Stimulated activated CD8-positive, alpha-beta memory T cell treated with anti-CD3 and anti-CD28 coated beads, Interleukin-4, amount 100 ng/mL, for 1 hour (primary cell): ENCODE measurements at places on chromosomes 11 and 22.

DNA sequence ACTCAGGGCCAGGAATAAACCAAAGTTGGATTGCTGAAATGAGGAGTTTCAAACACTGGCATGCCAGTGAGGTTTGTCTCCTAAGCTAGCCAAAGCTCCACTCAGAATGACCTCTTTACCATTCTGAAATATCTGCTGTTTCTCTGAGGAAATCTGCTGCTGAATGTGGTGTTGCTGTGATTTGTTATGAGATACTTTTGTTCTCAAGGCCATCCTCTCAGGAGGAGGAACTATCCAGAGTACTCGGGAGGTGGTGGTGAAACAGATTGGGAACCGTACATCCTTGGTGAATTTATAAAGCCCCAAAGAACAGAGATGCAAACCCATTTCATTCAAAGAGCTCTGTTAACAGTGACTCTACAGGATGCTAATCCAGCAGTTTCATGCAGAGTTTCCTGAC, 50.5 kb downstream of the BDNF start:
- no peak for DNase-seq

DNA sequence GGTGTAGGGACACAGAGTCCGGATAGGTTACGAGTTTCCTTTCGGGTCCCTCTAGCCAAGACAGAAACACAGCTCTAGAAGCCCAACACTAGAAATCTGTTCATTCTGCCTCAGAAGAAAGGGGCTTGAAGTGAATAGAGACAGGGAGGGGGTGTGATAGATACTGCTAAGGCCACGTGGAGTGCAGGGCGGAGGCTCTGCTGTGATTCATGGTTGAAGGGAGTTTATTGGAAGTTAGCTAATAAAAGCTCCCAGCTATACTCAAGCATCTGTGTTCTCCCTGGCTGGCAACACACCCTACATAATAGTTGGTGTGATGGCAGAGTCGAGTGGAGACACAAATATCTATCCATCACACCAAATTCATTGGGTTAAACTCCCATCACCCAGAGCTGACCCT, 337.4 kb downstream of the CADM1 start:
- no peak for DNase-seq

DNA sequence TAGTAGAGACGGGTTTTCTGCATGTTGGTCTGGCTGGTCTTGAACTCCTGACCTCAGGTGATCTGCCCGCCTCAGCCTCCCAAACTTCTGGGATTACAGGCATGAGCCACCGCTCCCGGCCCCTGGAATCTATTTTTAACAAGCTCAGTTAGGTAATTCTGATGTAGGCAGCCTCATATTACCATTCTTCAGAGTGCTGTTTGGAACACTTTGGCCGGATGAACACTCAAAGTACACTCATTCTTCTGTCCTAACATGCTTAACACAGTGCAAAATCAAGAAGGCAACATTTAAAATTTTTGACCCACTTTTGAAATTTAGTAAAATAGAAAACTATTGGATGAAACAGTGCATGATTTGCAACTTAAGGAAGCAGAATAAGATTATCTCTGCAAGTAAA, 586.7 kb upstream of the CHORDC1 start:
- no peak for DNase-seq

DNA sequence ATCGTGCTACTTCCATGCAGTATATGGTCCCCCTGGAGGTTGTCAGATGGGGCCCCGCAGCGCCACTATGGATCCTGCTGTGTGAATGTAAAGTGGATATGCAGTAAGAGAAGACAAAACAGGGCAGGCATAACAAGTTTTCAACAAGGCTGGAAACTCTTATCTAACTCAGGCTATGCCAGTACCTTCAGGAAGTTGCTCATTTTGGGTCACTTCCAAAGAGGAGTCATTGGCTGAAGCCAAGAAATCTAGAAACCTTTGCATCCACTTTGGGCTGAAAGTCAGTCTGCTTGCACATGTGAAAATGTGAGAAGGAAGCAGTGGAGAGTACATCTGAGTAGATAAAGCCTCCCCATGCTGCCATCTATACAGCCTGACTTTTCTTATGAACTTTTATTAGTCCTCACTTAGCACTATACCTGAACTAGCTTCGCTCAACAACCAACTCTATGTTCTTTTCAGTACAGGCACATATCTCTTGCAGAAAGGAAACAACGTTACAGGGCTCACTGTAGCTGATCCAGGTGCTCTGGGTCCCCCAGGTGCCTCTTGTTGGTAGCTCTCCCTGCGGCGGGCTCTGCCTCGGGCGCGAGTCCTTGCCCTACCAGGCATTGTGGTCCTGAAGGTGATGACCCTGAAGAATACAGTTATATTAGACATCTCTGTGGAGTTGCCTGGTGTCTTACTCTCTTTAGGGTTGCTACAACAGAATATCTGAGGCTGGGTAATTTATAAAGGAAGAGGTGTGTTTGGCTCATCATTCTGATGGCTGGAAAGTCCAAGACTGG, 12.4 kb downstream of the PIWIL3 start:
- DNase-seq: no peak

DNA sequence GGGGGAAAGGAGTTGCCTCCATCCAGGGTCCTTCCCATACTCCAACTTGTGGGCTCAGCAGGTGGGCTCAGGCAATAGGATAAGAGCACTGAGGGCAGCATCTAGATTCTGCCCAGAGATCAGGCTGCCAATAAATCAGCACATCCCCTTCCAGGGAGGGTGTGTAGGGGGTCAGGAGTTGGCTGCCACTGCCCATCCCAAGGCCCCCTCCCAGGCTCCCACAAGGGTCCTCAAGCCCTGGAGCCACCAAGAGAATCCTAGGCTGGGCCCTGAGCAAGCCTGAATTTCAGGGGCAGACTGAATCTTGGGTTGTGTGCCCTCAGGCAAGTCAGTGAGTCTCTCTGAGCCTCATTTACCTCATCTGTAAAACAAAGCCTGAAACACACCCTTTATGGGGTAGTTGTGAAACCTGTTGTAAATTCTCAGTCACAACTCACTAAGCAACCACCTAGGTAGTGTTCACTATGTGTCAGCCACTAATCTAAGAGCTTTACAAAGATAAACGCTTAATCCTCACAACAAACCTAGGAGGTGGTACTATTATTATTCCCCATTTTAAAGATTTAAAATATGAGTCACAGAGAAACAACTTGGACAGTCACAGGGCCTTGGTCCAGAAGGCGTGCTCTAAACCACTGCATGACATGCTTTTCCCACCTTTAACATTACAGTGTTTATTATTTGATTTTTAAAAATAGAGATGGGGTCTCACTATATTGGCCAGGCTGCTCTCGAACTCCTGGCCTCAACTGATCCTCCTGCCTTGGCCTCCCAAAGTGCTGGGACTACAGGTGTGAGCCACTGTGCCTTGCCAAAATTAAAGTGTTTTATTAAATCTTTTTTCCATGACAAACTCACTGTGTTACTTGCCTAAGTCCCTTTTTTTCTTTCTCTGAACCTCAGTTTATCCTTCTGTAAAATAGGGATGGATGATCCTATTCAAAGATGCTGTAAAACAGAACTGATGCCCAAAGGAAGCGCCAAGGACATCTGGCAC, 36.2 kb downstream of the LMO1 start:
- DNase-seq: no peak
